ENCODE measurements at places on chromosomes 12 and 14. TPM values are rescaled to one million over a fixed set of nuclear protein-coding genes. Genes with fewer than 3 reads are reported as not detected.

Gene CLEC4C
- not detected for total RNA-seq

Gene CCDC59
- total RNA-seq = 74.4 TPM

Gene B4GALNT1
- total RNA-seq = 0.84 TPM

Gene FAR2
- 15.8 TPM for total RNA-seq

Gene SLC10A1
- not detected for total RNA-seq

Gene GNB3
- 0.48 TPM for total RNA-seq

Gene NXPH4
- 2.4 TPM for total RNA-seq
